Stimulated activated CD4-positive, alpha-beta T cell treated with anti-CD3 and anti-CD28 coated beads, Interleukin-1b, Interleukin-23, amount 100 ng/mL, for 48 hours (primary cell): ENCODE measurements at places on chromosomes 2 and 18.

DNA sequence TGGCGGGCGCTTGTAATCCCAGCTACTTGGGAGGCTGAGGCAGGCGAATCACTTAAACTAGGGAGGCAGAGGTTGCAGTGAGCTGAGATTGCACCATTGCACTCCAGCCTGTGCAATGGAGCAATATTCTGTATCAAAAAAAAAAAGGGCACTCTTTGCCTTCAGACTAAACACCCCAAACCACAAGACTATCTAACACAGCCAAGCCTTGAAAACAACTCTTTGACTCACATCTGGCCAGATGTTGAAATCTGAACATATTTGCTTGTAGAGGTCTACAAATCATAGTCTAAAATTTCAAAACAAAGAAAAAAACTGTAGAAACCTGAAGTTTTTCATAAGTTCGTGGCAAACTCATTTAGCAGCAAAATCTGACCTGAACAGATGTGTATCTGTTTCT lies 94.9 kb downstream of the FAM161A start:
- DNase-seq = no peak

GRCh38 chr2:240182476-240182875 lies 42.0 kb upstream of the OTOS start:
- DNase-seq = no peak

- no peak for DNase-seq
Observed at GRCh38 chr2:171579481-171579880, 57.2 kb downstream of the CYBRD1 start.

DNA sequence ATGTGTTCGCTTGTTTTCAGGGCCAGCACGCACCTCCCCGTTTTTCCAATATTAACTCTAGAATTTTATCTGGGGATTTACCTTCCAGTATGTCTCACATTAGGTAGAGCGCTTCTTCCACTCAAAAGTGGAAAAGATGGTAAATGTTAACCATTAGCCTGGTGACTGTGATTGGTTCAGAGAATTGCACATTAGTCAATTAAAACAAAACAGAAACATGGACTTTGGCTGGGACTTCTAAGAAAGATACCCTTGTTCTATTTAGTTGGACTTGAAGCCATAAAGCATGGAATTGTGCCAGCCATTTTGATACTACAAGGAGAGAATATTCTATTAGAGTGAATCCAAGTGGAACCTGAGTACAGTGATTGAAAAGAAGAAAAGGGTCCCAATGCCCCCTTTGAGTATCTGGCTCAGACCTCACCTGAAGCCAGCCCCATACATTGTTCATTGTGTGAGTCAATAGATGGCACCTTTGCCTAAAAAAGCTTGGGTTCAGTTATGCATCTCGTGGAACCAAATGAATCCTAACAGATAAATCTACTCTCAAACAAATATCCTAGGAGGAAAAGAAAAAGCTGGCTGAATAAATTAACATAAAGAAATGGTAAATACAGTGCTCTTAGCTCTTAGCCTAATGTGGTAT lies 354.3 kb downstream of the IRS1 start:
- DNase-seq = no peak

- no peak for DNase-seq
Observed at GRCh38 chr2:179096090-179096489, 46.2 kb upstream of the CCDC141 start.

- no peak for DNase-seq
Observed at GRCh38 chr18:47168913-47169312, 7.3 kb downstream of the IER3IP1 start.

DNA sequence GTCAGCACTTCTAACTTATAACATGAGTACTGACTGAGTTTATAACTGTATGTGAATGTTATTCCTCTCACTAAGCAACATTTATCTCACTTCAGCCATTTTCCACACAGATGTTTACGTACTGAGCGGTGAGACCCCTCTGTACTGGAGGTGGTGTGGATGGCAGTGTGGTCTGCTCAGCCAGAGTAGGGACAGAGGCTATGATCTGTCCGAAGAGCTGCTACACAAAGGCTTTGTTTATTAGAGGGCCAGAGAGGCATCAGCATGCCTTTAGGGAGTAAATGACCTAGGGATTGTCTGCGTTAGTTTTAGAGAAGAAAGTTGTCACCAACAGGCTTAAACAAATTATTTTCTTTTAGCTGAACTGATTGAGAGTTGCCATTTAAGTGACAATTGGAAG lies 23.2 kb upstream of the TACR1 start:
- no peak for DNase-seq
